ENCODE measurements at places on chromosomes 6 and 20.

DNA sequence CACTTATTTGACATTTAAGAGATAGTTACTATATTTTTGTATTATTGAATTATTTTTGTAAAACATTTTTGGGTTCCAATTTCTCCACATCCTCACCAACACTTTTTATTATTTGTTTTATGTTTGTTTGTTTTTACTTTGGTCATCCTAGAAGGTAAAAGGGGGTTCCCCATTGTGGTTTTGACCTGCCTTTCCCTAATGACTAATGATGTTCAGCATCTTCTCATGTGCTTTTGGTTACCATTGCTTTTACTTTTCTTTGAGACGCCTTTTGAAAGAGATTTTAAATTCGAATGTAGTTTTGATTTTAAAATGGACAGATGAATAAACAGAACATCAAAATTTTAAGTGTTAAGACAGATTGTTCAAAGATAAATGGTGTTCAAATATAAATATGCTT is 46.9 kb downstream of the AK9 start:
- DNase-seq: no peak

- no peak for DNase-seq
Measured at GRCh38 chr20:49668181-49668877, 45.3 kb downstream of the B4GALT5 start.

DNA sequence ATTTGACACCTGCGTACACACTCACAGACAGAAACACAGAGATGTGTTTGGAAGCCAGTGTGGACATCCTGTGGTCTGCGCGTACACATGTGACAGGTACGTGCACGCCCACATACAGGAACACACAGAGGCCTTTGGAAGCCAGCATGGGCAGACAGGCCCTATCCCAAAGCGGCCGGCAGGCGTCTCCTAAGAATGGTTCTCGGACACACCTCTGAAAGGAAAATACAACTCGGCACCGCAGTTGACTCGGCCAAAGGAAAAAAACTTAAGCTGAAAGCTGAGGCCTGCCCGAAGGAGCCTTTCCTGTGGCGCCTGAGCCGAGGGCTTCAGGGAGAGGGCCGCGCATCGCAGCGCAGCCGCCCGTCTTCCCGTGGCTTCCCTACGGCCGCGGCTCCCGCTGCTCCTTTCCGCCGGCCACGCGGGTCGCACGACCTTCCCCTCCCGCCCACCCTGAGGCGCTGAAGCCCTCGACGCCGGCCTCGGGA is 1.4 kb upstream of the CEP43 start:
- DNase-seq: no peak

- DNase-seq: no peak
Measured at GRCh38 chr20:54980103-54980960, 504.9 kb downstream of the DOK5 start.

- DNase-seq: no peak
Measured at GRCh38 chr6:91713911-91714310, 1127.0 kb upstream of the MAP3K7 start.

DNA sequence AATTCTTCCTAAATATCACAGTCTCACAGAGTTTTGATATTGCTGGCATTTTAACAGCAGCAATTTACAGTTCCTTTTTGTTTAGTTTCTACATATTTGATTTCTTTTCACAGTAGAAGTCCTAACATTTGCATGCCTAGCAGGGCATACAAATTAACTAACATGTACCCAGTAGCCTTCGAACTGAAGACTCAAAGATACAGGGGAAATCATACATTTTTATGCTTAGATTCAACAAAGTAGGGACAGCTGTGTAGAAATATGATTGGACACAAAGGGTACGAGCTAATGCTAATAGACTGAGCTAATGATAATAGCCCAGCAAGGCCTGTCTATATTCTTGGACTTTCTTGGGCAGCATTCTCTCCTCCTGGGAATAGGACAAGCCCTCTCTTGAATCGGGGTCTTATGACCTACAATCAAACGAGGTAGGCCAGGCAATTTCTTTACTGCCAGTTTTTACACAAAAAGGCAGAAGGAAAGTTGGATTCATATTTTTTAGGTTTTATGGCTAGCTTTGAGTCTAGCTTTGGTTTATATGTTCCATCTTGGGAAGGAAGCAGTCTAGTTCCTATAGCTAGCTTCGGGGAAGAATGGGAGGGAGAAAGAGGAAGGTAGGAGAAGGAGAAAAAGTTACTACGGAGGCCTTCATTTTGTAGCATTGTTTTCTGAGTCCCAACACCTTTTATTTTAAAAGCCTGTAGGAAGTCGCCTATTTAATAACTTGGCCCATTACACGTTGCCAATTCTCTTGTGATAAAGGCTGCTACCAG is 115.8 kb downstream of the HFE start:
- DNase-seq: no peak

- DNase-seq: no peak
Measured at GRCh38 chr6:13011612-13012146, 295.1 kb downstream of the PHACTR1 start.

GRCh38 chr6:157046776-157047175 is 269.6 kb downstream of the ARID1B start:
- DNase-seq: no peak

GRCh38 chr20:40807821-40808170 is 118.8 kb upstream of the MAFB start:
- no peak for DNase-seq

DNA sequence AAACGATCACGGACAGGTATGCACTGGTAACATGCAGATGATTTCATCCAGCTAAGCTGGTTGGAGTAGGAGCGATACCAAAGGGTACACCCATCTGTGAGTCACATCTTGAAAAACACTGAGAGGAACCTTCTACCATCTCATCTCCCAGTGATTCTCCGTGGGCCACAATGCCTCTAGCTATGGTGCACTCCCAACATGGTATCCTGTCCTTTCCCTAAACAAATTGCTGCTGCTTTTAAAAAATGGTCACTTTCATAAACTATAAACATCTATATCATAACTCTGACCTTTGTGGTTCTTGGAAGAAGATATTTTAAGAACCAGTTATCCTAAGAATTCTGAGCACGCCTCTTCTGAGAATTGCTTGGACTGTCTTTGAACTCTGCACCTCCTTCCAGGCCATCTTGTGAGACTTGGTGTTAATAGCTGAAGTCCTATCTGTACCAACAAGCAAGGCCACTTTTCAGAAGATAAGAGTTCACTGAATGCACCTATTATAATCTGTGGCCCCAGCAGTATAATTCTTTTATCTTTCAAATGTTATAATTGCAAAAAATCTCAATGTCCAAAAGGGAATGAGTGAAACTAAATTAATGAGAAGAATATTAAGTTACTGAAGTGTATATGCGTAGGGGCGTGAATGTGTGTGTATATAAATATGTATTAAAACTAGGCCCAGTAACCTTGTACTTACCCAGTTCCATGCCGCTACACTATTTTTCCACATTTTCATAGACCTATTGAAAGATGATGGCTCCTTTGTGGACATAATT is 70.5 kb upstream of the TPD52L1 start:
- no peak for DNase-seq

- DNase-seq: peak; percentile 66
Measured at GRCh38 chr6:31396422-31397152, 6.8 kb upstream of the MICA start.

- DNase-seq: no peak
Measured at GRCh38 chr6:121823437-121823851, 388.0 kb downstream of the GJA1 start.

DNA sequence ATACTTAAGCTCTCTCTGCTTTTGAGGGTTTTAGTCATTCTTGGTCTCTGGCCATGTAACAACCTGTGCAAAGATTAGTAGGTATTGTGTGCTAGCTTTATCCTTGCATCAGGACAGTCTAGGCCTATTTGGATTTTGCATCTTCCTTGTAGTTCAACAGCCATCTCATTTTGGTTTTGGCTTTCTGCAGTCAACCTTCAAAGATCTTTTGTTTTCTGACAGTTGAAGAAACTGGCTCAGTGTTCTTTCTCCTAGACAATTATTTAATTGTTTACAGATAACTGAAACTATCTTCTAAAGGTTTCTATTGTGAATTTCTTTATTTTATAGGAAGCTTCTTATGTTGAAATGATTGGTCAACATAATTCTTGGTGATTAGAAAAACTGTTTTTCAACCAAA is 307.5 kb downstream of the CDKAL1 start:
- DNase-seq: no peak

DNA sequence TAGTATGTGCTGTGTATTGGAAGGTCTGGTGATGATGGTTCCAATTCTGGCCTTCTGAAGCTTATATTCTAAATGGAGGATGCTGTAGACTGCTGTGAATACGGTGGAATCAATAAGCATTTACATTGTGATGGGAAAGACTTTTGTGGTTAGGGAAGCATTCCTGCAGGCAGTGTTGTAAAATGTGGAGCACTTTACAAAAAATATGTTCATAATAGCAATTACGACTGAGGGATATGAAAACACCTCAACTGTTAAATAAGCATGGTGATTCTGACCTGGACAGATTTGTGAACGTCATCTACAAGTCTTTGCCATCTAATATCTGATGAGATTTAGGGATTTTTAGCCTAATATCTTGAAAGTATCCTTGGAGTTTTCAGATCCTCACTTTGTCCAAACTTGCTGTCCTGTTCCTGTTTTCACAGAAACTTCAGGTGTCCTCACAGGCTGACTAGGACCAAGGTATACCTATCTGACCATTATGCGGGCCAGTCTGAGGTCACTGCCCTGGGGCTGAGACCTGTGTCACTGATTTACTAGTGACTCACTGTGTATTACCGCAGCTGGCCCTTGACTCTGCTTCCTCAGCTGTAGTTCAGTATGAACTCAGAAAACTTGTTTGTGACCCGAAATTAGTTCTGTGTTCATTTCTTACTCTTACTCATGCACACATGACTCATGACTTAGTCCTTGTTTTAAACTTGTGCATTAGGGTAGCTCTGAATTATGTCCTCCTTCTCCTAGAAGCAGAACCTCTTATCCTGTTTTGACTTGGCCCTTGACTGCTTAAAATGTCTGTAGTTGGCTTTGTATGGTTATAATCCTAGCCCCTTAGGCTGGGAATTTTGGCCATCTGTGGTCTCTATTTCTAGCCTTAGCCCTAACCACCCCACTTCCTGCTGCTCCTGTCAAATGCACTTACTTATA is 343.0 kb downstream of the CDKAL1 start:
- no peak for DNase-seq

DNA sequence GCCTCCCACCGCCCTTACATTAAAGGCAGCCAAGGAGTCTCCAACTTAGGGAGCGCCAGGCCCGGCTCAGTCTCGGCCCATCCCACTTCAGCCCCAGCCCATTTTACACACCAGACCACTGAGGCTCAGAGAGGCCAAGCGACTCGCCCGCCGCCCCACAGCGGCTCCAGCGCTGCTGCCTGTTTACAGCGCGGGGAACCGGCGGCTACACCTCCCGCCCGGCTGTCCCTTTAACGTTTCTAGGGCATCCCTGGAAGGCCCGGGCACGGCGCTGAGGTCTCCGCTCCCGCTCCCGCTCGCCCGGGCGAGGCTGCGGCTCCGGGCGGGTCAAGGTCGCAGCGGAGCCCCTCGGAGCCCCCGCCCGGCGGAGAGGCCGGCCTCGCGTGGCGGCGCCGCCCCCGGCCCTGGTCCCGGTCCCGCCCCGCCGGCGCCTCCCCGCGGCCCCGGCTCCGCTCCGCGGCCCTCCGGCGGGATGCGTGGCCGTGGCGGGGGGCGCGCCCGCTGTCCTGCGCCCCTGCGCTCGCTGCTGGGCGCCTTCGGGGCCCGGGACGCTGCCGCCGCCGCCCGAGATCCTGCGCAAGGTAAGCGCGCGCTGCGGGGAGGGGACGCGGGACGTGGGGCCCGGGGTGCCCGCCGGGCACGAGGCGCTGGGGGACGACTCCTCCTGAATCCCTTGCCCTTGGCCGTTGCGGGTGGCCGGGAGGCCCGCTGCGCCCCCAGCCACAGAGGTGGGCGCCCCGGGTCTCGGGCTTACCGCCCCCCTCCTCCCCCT is 27.1 kb upstream of the PHACTR3 start:
- no peak for DNase-seq

DNA sequence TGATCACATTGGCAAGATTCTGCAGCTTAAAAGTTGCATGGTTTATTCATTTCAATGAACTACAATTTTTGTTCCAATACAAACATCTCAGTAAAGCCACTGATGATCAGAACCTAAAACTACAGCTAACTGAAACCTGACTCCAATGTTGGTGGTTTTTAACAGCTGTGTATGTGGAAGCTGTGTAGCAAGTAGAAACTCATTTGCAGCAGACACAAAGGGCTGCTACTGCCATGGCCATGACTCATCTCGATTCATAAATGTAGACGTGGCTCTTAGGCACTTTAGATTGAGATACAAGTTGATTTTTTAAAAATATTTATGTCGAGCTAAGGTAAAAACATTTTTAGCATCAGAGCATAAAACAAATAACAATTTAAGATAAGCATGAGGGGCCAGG is 19.5 kb upstream of the MAP3K4 start:
- DNase-seq: no peak

DNA sequence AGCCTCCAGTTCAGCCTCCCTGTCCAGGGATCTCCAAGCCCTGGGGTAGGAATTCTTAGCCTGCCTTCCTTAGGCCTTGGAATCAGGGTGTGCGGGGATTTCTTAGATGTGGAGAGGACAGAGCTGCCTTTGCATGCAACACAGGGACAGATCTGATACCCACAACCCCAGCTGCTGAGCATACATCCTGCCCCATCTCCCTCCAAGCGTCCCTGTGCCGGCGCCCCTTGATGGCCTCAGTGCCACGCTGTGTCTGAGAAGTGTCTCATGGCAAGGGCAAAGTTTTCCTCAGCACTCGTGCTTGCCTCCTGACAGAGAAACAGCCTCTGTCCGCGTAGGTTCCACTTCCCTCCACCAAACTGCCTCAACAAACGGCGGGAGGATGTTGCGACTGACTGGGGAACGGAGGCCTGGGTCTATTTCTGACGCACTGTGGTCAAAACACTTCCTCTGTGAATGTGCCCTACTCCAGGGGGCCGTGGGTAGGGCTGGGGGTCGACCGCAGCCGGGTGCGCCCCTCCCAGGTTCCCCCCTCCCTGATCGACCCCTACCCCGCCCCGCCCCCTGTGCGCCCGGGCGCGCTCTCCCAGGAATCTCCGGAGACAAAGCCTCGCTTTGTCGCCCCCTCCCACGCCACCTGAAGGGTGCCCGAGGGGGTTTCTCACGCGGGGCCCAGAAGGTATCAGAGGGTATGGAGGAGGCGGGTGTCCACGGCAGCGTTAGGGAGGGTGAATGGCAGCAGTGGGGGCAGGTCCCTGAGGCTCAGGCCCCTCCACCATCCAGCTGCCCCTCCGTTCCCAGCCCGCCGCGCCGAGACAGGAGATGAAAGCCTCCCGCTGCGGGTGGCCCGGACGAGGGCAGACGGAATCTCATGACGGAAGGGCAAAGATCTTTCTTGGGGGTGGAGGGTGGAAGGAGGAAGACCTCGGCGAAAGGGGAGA is 806 bp downstream of the MICAL1 start:
- DNase-seq: peak; percentile 35

DNA sequence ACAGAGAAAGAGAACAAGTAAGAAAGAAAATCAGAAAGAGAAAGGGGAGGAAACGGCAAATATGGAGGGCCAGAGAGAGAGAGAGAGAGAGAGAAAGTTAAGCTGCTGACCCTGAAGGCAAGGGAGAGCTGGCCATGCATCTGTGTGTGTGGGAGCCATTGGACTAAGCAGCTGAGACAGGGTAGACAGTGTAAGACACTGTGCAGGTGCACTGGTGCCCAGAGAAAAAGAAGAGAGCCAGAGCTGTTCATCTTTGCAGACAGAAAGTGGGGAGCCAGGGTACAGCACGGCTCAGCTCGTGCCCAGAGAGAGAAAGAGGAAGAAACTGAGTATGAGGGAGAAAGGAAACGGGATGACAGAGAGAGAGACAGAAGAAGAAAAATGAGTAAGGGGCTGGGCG is 24.2 kb upstream of the ZNF318 start:
- no peak for DNase-seq
